ENCODE measurements at places on chromosomes 6 and 20.

GRCh38 chr6:122956376-122956775 is 39.7 kb upstream of the CLVS2 start:
- DNase-seq, result no peak

DNA sequence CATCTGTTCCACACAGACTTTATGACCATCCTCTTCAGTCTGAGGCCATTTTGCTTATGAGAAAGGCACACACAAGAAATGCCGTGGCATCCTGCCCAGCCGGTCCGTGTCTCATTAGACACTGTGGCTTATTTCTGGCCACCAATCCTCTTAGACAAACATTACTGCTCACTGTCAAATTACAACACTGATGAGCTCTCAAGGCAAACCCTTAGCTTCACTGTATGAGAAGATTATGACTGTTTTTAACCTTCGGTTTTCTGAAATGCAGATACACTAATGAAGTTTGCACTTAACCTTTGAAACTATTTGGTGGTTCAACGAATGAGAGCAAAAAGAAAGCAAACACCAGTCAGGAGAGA is 50.5 kb upstream of the DST start:
- no peak for DNase-seq

DNA sequence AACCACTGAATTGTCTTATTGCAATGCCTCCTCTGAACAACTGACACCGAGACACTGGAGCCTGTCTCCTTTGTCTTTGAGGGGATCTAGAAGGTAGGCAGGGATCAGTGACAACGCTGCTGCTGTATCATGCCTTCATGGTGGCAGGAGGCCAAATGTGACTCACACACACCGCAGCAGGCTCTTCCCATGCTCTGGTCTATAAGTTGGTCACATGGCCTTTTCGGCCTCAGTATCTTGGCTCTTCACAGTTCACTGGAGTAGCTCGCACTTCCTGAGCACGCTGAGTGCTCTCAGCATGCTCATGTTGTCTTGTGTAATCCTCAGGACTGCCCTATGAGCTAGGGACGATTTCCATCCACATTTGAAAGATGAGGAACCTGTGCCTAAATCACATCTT is 167.4 kb upstream of the PCSK2 start:
- no peak for DNase-seq

DNA sequence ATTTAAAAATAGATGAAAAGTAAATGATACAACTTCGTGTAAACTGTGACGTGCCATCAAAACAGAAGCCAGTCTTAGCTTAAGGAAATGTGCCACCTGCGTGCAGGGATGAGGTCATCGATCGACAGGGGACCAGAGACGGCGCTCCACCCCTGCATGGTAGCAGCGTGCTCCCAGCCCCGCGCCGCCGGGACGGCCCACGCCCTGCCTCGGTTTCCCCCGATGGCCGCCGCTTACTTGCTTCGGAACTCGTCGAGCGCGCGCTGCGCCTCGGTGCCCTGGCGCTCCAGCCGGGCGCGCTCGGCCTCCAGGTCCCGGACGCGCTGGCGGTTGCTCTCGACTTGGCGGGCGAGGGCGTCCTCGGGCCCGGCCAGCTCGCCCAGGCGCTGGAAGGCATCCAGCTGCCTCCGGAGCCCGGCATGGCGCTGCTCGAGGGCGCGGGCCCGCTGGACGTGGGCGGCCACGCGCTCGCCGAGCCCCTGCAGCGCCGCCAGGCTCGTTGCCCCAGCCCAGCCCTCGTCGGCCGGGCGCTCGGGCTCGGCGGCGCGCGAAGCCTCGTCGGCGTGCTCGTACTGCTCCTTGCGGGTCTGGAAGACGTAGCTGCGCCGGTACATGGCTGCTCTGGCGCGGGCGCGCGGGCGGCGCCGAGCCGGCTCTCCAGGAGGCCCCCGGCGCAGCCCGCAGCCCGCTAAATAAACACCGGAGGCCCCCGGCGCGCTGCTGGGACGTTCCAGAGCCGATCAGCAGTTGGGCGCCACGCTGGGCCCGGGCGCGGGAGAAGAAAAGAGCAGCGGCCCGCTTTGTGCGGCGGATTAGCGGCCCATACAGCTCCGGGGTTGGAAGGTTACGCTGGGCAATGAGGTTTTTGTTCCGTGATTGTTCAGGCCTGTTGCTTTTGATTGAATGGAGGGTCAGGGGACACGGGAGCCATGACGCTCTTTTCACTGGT is at the start of gene BFSP1:
BFSP1 (minus strand) TSS at position 664 of the 949 bp plus-strand sequence; CDS start at position 614, 50 bp downstream.
- DNase-seq, result peak; percentile 17

GRCh38 chr6:18845896-18846295 is 458.7 kb downstream of the RNF144B start:
- no peak for DNase-seq

DNA sequence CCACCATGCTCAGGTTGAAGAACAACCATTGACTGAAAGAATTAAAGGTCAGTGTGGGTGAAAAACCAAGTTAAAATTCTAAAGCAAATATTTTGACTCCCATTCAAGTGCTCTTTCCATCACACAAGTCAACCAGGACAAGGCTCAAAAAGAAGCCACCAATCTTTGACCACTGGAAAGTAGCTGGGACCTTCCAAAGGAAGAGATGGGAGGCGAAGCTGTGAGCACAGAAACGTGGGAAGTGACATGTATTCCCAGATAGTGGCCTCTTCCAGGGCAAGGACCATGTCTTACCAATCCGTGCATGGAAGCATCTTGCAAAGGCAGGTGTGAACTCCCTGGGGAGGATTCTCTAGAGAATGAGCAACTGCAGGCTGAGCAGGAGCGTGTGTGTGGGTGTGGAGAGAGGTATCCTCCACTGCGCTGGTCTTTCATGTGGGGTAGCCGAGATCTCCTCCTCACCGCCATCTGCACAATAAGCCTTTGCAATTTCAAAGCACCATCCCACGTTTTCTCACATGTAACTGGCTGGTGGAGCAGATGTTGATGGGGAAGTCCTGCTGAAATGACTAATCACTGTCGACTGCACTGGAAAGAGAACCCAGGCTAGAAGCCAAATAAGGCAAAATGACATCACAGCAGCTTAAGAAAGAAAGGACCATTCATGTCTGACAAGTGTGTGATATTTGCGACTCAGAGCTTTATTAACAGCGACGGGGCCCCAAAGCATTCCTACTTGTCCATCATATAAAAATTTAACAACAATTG is 189.4 kb upstream of the RREB1 start:
- peak; percentile 50 for DNase-seq

DNA sequence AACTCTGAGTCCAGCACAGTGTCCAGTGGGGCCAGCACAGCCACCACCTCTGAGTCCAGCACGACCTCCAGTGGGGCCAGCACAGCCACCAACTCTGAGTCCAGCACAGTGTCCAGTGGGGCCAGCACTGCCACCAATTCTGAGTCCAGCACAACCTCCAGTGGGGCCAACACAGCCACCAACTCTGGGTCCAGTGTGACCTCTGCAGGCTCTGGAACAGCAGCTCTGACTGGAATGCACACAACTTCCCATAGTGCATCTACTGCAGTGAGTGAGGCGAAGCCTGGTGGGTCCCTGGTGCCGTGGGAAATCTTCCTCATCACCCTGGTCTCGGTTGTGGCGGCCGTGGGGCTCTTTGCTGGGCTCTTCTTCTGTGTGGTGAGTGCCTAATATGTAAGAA is 3.8 kb downstream of the MUC21 start:
- no peak for DNase-seq

DNA sequence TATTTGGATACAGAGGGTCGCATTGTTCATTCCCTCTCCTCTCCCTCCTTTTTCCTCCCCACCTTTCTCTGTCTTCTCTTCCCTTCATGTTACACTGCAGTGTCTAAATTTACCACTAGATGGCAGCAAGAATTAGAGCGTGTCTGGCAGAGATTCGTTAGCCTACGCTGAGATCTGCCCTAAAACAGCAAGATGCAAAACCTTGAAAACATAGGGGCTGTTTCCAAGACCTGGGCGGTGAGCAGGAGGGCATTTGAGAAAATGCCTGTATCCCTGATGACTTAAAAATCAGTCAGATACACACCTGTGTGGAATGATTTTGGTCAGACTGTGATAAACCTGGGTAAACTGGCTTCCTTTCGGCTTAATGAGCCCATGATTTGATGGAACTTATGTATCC is 101.5 kb upstream of the ISM1 start:
- DNase-seq, result no peak

DNA sequence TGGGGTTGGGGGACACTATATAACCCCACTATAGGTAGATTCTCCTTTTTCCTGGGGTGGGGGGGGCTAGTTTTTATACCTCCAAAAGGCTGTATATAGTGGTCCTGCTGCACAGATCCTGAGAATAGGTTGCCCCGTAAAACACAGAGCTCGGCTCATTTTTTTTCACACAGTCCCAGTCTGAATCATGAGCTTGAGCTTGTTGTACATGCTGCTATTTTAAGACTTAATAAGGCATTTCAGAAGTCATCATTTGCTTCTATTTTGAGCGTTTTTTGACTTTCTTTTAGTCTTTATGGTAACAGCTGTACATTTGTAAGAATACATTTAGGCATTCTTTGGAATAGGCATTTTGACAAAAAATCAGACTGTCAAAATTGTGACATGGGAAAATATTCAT is 30.5 kb downstream of the SLC9A8 start:
- DNase-seq, result no peak

- peak; percentile 39 for DNase-seq
Measured at GRCh38 chr20:31822421-31823330, 3.5 kb downstream of the MYLK2 start.

GRCh38 chr6:38413102-38413800 is 226.5 kb downstream of the BTBD9 start:
- no peak for DNase-seq

GRCh38 chr6:164396071-164397047 is 913.0 kb downstream of the C6orf118 start:
- no peak for DNase-seq

GRCh38 chr6:89351671-89352277 is 748 bp downstream of the UBE2J1 start:
- no peak for DNase-seq

GRCh38 chr6:133551436-133551835 is 310.3 kb downstream of the EYA4 start:
- no peak for DNase-seq

- no peak for DNase-seq
Measured at GRCh38 chr6:76814496-76815458, 648.5 kb downstream of the HTR1B start.

DNA sequence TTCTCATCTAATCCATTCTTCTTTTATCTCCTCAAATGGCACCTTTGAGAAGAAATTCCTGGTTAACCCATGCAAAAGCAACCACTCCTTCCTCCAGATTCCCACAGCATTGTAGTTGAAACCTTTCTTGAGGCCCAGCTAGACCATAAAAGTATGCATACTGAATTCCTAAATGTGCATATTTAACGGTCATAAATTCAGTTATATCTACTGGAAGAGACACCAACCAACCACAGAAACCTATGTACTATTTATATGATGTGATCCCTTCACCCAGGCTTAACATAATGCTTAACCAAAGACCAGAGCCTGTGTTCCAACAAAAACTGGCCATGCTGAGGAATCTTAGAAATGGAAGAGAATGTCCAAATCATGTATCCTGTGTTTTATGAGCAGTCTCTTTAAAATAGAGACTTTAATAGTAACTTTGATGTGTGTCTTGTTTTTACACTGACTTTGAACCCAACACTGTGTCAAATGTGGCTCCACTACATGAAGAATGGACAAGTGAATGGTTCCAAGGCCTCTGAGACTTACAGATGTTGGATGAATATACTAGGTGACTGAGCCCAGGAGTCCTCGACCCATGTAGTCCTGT is 11.4 kb upstream of the TAF8 start:
- DNase-seq, result no peak

GRCh38 chr20:45337367-45338120 is 10.7 kb downstream of the SDC4 start:
- DNase-seq, result no peak

DNA sequence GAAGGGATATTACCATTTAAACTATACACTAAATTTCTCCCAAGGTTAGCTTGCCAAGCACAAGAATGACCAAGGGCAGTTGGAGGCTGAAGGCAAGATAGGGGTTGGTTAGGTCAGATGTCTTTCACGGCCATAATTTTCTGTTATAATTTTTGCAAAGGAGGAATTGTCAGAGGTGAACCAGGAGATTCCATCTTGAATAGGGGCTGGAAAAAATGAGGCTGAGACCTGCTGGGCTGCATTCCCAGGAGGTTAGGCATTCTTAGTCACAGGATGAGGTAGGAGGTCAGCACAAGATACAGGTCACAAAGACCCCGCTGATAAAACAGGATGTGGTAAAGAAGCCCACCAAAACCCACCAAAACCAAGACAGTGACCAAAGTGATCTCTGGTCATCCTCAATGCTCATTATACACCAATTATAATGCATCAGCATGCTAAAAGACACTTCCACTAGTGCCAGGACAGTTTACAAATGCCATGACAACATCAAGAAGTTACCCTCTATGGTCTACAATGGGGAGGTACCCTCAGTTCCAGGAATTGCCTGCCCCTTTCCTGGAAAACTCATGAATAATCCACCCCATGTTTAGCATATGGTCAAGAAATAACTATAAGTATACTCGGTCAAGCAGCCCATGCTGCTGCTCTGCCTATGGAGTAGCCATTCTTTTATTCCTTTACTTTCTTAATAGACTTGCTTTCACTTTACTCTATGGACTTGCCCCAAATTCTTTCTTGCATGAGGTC is 371.8 kb upstream of the SULF2 start:
- DNase-seq, result no peak

GRCh38 chr6:2853769-2854395 is 12.2 kb upstream of the SERPINB1 start:
- peak; percentile 87 for DNase-seq

GRCh38 chr6:63525186-63525878 is 46.9 kb upstream of the LOC128125822 start:
- no peak for DNase-seq

DNA sequence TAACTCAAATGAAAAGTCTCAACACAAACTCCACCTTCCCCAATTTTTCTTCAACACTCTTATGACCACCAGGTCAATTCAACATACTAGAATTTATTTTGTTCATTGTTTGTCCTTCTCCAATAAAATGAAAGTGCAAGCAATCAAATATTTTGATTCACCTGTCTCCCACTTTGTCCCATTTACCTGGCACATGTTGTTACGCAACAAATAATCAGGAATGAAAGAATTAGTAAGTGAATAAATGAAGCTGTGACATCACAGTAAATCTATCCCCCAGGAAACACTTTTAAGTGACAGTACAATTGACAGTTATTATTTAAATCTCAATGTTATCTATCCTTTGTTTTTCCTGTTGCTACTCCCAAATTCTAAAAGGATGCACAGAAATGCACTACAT is 393.7 kb upstream of the OPRM1 start:
- no peak for DNase-seq

DNA sequence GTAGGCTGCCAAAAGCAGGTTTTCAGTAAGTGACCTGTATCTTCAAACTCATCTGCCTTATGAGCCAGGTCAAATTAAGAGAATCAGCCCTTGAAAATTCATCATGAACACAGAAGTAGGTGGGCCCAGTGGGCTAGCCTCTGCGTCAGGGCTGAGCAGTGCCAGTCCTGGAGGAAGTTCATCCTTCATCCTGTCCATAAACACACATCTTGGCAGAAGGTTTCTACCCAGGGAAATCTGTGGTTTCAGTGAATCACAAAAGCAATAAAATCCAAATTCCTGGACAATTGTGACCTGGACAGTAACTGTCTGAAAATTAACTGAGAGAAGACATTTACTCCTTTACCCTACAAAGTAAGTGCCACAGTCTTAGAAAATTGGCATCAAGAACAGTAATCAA is 72.4 kb downstream of the ATG5 start:
- no peak for DNase-seq
